H54 (cell line): ENCODE measurements at places on chromosomes 4 and X.

- no peak for DNase-seq
Measured at GRCh38 chrX:69124108-69124507, 41.1 kb downstream of the PJA1 start.

DNA sequence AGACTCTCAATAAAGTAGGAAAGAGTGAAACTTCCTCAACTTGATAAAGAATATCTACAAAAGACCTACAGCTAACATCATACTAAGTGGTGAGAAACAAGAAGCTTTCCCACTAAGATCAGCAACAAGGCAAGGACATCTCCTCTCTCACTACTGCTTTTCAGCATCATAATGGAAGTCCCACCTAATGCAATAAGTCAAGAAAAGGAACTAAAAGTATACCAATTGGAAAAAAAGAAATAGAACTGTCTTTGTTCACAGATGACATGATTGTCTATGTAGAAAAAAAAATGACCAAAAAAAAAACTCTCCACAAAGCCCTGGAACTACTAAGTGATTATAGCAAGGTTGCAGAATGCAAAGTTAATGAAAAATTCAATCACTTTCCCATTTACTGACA is 25.1 kb upstream of the SH3RF1 start:
- no peak for DNase-seq

DNA sequence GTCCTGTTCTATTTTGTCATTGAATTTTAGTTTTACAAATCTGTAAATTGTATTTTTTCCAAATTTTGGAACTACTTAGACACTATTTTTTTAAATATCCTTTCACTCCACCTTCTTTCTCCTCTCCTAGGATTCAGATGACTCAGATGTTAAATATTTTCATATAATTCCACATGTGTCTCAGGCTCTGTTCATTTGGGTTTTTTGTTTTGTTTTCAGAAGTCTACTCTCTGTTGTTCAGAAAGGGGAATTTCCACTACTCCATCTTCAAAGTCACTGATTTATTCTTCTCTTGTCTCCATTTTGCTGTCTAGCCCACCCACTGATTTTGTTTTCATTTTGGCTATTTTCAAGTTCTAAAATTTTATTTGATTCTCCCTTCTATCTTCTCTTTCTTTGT is 264.0 kb upstream of the SLIT2 start:
- DNase-seq = no peak

- DNase-seq = peak; percentile 63
Measured at GRCh38 chr4:98657531-98658286, 702 bp downstream of the TSPAN5 start.

GRCh38 chrX:54817220-54817820 is 9.8 kb downstream of the MAGED2 start:
- DNase-seq = no peak

- no peak for DNase-seq
Measured at GRCh38 chrX:65987811-65988210, 52.1 kb downstream of the VSIG4 start.

GRCh38 chr4:123359449-123360315 is 36.9 kb upstream of the SPRY1 start:
- no peak for DNase-seq

DNA sequence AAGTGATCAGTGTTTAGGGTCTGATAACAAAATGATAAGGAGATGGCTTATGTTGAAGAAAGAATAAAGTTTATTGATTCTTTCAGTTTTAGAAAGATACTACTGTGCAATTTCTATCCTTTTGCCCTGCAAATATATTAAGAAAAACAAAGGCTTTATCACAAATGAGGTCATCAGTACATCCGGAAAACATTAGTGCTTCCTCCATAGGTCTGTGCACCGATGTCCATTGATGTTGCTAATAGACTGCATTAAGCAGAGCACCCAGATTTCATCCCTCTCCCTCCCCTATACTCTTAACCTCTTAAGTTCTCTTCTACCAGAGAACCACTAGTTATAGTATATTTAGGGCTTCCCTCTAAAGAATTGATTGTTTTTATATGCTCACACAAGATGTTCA is 53.7 kb upstream of the HHIP start:
- DNase-seq = no peak

DNA sequence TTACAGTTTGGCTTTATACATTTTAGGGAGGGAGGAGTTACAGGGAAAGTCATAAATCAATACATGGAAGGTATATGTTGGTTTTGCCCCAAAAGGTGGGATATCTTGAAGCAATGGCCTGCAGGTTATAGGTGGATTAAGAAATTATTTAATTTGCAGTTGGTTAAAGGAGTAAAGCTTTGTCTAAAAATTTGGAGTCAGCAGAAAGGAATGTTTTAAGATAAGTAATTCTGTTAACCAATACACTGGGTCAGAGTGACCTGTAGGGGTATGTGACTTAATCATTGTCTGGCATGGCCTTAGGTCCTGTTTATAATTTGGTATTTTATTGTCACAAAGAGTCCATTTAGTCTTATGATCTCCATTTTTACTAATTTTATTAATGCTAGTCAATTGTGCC is 115.0 kb downstream of the AGTR2 start:
- DNase-seq = no peak
